ENCODE measurements at places on chromosomes 3 and 15.

DNA sequence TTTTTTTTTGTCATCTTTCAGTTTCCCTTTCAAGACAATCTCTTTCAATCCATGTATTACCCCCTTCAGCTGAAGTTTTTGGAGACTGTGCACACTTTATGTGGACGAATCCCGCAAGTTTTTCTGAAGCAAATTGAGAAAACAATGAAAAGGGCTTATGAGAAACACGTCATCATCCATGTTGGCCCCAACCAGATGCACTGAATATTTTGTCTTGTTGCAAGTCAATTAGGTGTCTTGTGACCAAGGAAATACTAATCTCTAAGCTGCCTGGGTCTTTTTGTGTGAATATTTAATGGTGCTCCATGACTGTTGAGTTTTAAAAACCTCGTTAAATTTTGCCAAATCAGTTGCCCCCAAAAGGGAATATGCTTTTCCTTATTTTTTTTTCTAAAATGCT is 21.7 kb upstream of the PPP4R2 start:
- no peak for DNase-seq

GRCh38 chr15:39362821-39363561 is 217.9 kb upstream of the THBS1 start:
- DNase-seq, result no peak

DNA sequence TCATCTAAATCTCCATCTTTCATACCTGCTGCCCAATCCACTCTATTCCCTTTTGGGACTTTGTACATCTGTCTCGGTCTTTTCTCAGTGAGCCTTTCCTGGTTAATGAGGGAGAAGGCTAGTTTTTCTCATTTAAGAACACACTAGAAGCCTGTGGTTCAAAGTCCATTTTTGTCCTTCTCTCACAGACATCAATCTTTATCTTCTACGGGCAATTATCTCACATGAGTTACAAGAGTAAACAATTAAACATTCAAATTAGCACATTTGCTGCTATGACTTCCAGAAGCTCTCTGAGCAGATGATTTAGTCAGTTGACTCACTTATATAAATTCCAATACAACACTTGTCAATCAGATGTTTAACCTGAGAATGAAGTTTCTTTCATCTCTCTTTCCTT is 49.3 kb upstream of the KBTBD8 start:
- no peak for DNase-seq

DNA sequence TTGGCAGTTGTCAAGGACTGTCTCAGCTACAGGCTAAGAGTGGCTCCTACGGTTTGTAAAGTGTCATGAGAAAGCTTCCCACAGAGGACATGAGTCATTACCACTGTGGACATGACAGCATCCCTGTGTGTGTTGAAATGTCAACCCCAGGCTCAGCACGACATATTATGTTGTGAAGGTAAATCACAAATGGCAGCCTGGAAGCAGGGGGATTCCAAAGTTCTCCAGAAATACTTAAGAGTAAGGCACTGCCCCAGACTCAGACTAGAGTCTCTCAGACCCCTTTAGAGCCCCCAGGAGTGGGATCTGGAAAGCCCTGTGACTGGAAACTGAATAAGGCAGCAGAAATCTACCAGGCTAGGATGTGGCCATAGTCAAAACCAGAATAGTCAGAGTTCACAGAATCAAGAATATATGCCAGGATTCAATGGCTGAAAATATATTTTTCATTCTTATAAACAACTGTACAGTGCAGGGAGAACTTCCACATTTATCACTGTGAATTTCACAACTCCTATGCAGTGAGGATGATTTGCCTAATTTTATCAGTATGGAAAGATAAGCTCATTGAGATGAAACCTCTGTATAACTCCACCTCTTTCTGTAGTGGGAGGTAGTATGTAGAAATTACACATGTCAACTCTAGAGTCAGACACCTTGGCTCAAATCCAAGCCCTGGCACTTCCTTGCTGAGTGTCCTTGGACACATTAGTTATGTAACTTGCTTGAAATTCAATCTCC is 237.1 kb upstream of the CFAP20DC start:
- peak; percentile 57 for DNase-seq

DNA sequence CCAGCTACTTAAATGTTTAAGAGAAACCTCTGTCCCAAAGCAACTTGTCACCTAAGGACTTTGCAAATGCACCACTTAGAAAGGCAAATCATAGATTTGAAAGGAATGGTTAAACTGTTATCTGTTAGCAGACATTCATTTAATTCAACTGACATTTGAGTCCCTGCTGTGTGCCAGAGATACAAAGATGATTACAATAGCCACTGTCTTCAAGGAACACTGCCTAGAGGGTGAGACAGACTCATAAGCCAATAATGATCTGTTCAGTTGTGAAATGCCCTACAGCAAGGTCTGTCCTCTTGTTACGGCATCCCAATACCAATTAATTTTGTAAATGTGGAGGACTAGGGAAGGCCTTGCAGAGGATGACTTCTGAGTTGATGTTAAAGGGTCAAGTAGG is 113.1 kb downstream of the ATG7 start:
- no peak for DNase-seq

GRCh38 chr3:52471371-52472238 is 16.2 kb downstream of the NISCH start:
- DNase-seq, result peak; percentile 24

DNA sequence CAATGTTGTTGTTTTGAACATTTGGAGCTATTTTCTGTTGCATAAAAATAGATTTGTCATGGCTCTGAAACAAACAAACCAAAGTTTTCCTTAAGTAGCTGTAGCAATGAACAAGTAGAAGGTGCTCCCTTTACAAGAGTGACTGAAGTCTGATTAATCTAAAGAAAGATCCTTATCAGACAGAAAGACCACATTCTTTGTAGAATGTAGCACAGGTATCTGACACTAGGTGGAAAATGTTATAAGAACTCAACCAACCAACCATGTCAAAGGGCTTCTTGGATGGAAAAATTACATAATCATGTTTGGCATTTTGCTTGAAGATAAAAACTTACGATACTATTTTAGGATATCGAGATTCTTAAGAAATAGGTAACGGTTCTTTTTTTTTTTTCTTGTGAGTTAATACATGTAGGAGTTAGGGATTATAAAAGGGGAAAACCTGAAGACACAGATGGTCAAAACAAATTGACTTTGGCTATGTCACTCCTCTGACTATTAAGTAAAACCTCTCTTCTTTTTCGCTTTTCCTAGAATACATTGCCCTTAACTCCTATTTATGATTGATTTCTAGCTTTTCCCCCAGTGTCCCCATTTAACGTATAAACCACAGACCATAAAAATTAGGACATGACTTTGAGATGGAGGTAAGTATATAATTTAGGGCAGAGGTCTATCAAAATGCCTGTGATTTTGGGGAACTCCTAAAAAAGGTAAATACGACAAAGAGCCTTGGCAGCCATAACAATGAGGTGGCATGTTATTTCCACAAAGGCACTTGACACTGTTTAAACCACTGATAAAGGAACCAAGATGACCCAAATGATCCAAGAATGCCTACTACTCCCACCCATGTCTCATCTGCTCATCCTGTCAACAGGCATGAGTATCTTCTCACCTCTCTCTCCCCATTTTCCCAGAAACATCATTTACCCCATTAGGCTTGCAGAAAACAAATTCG is 72.0 kb downstream of the CCR4 start:
- DNase-seq, result no peak

GRCh38 chr3:30608598-30608947 is 2.2 kb downstream of the TGFBR2 start:
- no peak for DNase-seq

DNA sequence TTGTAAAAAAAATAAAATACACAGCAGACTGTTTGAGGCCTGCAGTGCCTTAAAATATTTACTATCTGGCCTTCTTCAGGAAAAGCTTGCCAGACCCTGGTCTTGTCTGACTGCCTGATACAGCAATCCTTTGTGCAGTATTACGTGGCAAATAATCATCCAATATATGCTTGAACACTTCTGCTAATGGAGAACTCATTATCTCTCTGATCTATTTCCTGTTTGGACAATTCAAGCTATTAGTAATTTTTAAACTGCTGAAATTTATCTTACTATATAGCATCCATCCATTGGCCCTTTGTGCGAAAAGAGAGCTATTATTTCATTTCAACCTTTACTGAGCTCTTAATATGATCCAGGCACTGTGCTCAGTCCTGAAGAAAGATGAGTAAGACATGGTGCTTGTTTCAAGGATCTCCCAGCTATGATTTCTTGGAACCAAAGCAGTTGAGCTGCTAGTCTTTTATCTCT is 15.9 kb downstream of the ATG7 start:
- DNase-seq, result no peak

DNA sequence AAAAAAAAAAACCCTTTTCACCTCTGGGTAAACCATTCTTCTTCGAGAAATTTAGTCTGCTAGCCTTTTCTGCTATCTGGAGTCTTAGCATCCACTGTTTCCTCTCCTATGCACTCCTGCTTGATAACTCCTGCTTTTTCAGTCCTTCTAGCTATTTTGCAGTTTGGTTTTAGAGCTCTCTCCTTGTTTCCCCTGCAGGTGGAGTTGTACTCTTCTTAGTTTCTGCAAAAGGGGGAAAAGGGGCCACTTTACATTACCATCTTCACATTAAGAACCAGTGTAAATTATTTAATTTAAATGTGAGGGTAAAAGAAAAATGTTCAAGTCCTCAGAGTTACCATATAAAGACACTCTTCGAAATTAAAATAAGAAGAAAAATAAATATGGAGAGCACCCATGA is 23.6 kb upstream of the MYLK start:
- no peak for DNase-seq

GRCh38 chr15:79474252-79474651 is 42.1 kb downstream of the MINAR1 start:
- no peak for DNase-seq

- no peak for DNase-seq
Observed at GRCh38 chr15:86773736-86774135, 694.1 kb downstream of the AGBL1 start.

- no peak for DNase-seq
Observed at GRCh38 chr3:155753038-155753639, 8.3 kb upstream of the PLCH1 start.

- no peak for DNase-seq
Observed at GRCh38 chr15:88890495-88890894, 4.8 kb downstream of the HAPLN3 start.
